ENCODE measurements at places on chromosomes 6 and 20.

DNA sequence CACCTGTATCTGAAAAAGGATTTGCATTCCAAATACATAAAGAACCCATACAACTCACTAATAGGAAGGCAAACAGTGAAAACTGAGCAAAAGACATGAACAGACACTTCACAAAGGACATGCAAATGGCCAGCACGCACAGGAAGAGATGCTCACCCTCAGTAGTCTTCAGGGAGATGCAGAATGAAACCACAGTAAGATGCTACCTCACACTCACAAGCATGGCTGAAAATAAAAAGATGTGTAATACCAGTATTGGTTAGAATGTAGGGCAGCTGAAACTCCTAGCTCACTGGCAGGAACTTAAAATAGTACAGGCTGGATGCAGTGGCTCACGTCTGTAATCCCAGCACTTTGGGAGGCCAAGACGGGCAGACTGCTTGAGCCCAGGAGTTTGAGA is 64.6 kb downstream of the SNX5 start:
- DNase-seq, result no peak

DNA sequence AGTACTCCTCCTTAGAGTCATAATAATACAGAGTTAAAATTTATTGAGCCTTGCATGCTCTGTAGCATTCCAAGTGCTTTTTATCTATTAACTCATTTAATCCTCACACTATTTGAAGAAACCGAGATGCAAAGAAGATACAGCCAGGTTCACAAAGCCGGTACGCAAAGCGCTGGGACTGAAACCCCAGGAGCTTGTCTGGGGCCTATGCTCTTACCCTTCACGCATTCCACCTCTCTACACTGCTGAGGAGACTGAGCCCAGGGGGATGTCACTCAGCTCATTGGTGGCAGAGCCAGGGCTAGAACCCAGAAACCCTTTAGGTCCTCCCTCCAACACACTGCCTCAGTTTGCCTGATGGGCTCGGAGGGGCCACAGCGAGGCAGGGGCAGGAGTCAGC is 19.7 kb upstream of the MRPS18A start:
- no peak for DNase-seq

GRCh38 chr6:34459899-34460593 is 5.8 kb upstream of the PACSIN1 start:
- peak; percentile 59 for DNase-seq

DNA sequence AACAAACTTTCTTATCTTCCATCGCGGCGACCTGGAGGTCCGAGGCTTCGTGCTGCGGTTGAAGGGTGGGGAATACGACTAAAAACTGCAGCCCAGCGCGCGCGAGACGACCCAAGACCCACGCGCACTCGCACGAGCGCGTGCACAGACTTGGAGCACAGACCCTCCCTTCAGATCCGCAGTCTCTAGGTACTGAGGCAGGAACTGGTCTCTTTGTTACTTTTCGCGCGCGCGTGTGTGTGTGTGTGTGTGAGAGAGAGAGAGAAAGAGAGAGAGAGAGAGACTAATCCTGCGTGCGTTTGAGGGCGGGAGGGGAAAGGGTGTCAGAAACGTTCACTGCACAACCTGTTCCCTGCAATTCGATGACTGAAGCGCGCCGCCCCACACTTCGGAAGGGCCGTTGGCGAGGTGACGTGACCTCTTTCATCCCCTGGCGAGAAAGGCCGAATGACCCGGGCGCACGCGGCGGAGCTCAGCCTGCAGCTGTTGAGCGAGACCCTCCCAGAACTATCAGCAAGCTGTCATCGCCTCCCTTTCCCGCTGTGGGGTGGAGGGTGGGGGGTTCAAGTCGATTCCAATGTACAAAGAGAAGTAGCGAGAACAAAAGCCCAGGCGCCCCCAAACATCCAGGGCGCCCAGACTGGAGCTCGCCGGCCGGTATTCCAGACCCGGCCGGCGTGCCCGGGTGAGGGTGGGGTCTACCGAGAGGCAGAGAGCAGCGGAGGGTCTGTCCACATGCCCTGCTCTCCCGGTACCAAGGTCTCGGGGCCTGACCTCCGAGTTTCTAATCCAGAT is 1.5 kb upstream of the TUBB2B start:
- DNase-seq, result peak; percentile 44
